ENCODE measurements at places on chromosomes 12 and 14.

DNA sequence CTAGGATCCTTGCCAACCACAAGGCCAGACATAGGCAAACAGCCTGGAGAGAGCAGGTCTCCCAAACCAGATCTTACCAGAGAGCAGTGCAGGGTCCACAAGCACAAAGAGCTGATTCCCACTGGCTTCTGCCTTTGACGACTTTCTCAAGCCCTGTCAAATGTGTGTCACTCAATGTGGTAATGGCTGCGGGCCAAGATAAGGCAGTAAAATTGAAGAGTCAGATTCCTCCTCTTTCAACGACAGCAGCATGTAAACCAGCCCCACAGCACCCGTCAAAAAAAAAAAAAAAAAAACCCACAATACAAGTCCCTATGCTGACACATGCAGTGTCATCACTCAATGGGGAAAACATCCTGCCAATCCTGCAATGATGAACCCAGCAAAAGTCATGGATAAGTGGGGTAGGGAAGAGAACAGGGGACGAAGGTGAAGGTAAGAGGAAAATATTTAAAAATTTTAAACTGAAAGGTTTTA is at the start of gene STON2:
TSS of gene STON2 (minus strand) at position 123 of the 477 bp plus-strand sequence. CDS start 1,942 bp downstream, outside the sequence.
- DNase-seq: no peak

DNA sequence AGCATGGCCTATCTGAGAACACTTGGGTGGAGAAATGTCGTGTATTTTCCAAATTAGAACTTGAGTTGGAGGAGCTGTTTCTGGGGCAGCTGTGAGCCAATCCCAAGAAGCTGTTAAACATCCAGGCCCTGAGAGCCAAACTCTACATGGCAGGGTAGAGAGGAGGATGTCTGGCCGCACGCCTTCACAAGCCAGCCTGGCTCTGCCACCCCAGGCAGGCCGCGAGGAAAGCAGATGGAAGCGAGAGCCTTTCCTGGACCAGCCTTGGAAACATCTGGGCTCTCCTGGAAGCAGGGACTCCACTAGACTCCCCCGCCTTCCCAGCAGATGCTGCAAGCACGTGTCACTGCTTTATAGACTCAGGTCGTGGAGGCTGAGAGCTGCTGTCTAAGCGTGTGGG is 312.8 kb upstream of the FKBP4 start:
- no peak for DNase-seq

DNA sequence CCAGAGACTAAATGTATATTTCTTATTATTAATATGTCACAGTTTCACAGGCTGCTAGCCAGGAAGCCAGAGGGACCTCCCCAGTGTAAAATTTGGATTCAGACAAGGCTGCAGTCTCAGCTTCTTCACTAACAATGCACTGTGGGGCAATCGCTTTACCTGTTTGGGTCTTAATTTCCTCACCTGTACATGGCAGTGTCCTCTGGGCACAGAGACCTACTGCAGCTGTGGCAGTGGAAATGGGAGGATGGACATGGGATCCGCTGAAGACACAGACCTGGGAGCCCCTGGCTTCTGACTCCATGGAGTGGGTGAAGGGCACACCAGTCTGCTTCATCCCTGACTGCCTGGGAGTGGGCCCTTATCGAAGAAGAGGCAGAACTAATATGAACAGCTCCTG is 6.9 kb upstream of the SERPINA5 start:
- DNase-seq: no peak

GRCh38 chr12:109595321-109595902 is 21.8 kb downstream of the MVK start:
- no peak for DNase-seq

DNA sequence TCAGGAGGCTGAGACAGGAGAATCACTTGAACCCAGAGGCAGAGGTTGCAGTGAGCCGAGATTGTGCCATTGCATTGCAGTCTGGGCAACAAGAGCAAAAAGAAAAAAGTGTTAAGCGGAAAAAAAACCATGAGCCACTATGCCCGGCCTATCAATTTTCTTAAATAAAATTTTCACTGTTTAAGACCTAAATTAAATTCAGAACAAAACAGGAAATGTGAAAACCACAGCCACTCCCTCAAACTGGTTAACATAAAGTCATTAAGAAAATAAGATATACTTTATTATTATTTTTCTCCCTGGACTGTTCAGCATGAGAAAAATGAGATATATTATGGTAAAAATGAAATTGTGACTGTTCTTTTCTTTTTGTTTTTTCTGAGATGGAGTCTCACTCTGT is 44.6 kb upstream of the GCH1 start:
- DNase-seq: no peak

DNA sequence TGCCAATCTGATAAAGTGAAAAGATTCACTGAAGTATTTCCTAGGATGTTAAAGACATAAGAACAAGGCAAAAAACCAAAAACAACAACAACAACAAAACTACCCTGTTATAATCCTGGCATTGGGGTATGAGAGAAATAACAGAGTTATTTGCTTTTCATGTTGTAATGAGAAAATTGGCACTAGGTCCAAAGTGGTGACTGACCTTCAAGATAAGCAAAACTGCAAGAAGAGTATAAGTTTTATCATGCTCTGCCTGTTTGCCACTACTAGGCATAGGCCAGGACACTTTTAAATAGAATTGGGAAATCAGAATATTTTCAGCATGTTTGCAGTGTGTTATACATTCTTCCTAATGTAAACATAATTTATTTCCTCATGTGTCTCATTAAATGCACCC is 140.1 kb upstream of the CPM start:
- DNase-seq: no peak

DNA sequence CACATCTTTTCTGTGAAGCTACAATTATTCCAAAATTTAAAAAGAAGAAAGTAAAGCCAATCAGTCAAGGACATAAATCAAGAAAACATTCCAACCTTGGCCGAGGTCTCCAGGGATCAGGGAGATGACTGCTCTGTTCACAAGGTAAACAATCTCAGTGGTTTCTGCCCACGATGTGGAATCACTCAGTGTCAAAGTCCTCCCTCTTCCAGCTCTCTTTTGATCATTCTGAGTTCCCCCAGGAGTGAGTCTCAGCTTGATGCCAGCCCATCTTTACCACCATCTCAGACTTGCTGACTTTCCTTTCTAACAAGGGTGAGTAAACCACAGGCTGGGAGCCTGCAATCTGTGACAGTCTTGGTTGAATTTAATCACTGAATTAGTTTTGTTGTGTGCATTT is 4.8 kb upstream of the SERPINA9 start:
- no peak for DNase-seq

- DNase-seq: no peak
Observed at GRCh38 chr14:105738638-105739037, 212.3 kb downstream of the TMEM121 start.

GRCh38 chr12:102043928-102044327 is 17.9 kb downstream of the WASHC3 start:
- no peak for DNase-seq
